ENCODE measurements at places on chromosomes 2 and 18.
A peak's percentile ranks its signal among the peaks of the same experiment; 100 is the strongest.

DNA sequence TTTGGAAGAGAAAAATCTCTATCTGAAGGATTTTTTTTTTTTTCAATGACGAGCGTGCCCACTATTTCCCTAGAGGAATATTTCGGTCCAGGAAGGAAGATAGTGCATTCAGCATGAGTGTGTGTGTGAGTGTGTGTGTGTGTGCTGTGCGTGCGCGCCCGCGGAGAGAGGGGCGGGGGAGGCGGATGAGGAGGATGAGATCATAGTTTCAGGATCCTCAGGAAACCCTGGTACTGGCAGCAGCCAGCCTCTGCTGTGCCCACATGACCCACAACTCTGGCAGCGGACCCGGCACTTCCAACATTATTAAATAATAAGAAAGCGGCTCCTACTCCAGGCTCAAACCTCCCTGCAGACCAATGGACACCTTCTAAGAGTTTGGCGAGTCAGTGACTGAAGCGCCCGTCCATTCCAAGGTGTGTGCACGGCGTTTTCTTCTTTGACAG is 217.0 kb upstream of the DTNA start:
- no peak for DNase-seq

- no peak for DNase-seq
Measured at GRCh38 chr2:3491716-3492474, 27.4 kb downstream of the ADI1 start.

GRCh38 chr2:235497096-235497495 is 3.3 kb downstream of the AGAP1 start:
- no peak for DNase-seq

DNA sequence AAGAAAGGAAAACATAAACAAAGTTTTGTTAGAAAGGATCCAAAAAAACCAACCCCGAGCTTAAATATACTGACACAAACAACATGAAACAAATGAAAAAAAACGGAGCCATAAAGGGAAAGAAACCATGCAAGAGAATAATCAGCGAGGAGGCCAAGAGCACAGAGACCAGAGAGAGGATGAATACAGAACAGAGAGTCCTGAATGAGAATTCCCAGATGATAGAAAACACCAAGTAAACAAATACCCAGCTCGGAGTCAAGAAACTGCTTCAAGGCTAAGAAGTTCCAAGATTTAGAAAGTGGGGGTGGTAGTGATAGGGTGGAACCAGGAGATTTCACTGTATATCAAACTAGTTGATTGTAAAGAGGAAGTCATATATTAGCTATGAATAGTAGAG is 313.3 kb downstream of the OSR1 start:
- no peak for DNase-seq

DNA sequence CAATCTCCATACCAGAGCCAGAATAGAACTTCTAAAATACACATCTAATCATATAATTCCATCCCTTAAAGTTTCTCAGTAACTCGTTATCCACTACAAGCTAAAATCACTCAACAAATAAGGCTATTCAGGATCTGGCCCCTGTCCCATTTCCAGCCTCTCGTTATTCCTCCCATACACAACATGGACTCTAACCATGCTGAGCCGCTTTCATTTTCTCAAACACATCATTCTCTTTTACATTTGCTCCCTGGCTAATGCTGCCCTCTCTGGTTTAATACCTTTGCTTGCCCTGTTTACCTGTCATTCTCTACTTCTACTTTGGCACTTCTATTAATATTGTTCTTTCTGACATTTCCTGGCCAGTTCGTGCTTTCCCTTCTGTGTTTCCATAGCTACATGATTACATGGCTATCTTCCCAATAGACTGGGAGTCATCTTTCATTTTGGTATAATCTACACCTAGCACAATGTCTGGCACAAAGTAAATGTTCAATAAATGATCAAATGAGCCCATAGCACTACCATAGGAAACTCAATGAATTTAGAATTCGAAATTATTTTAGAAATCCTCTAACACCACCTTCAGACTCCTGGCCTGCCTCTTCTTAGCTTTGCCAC is 163.6 kb upstream of the VRK2 start:
- DNase-seq, result no peak

GRCh38 chr18:9910661-9911060 is 3.2 kb upstream of the VAPA start:
- no peak for DNase-seq

DNA sequence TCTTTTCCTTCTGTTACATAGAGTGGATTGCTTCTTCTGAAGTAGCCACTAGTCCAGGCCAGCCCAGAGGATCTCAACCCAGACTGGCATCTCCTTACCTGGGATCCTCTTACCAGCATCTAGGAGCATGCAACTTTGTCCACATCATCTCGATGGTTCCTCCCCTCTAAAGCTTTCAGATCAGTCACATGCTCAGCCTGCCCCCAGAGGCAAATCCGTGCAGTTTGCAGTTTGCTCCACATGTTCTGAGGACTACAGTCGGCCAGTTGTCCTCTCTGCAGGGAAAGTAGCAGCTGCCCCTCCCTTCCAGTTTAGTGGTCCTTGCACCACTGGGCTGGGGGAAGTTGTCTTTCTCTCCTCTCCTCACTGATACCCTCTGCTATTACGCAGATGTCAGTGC is 259.8 kb upstream of the APCDD1 start:
- DNase-seq, result no peak

GRCh38 chr2:71154798-71155197 is 24.4 kb downstream of the MPHOSPH10 start:
- DNase-seq, result peak; percentile 32

DNA sequence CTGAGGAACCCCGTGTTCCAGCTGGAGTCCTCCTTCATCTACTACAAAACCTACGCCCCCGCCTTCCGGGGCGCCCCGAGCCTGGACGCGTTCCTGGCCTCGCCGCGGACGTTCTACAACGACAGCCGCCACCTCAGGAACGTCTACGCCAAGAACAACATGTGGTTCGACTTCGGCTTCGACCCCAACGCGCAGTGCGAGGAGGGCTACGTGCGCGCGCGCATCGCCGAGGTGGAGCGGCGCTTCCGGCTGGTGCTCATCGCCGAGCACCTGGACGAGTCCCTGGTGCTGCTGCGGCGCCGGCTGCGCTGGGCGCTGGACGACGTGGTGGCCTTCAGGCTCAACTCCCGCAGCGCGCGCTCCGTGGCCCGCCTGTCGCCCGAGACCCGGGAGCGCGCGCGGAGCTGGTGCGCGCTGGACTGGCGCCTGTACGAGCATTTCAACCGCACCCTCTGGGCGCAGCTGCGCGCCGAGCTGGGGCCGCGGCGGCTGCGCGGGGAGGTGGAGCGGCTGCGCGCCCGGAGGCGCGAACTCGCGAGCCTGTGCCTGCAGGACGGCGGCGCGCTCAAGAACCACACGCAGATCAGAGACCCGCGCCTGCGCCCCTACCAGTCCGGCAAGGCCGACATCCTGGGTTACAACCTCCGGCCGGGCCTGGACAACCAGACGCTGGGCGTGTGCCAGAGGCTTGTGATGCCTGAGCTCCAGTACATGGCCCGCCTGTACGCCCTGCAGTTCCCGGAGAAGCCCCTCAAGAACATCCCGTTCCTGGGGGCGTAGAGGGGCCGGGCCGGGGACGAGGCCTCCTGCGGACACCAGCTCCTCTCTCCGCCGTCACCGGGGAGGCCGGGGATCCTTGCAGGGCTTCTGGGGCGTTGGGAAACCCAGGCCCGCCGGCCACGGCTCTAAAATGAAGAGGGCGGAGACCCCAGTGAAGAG is 5.3 kb upstream of the NEU4 start:
- peak; percentile 56 for DNase-seq

DNA sequence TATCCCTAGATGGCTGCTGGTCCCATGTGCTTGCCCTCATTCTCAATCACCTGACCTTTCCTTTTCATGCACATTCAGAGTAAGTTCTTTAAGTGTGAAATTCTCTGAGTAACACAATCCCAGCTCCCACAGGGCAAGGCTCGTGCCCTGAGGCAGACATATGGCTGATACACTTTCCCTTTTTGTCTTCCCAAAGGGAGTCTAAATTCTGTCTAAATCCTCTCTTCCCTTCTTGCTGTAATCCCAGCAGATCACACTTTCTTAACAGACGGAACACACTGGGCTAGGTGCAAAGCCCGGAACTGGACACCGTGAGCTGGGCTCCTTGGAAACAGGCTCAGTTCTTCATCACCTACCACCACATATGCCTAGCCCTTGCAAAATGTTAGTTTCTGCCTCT is 147.6 kb downstream of the GALNT14 start:
- no peak for DNase-seq

DNA sequence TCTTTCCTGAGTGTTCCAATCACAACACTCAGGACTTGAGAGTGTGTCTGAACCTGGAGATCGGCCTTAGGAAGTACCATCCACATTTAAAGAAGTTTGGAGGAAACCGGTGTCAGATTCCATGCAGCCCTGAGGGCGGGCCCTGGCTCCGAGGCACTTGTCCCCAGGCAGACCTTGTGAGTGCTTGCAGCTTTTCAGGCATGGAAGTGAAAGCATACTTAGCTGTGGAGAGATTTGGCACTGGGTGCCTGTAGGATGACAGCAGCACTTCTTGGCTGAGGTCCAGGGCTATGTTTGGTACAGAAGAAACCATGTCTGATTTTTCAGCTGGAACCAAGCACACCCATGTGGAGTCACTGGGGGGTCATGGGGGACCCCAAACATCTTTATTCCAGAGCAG is 230.8 kb downstream of the SEPTIN10 start:
- DNase-seq, result no peak

GRCh38 chr2:67642046-67642382 is 244.9 kb downstream of the ETAA1 start:
- no peak for DNase-seq

- no peak for DNase-seq
Measured at GRCh38 chr2:8545695-8546611, 135.9 kb upstream of the ID2 start.

GRCh38 chr2:198534756-198535155 is 730.4 kb downstream of the PLCL1 start:
- no peak for DNase-seq

- peak; percentile 56 for DNase-seq
Measured at GRCh38 chr2:48114256-48114655, 208.0 kb upstream of the FBXO11 start.

DNA sequence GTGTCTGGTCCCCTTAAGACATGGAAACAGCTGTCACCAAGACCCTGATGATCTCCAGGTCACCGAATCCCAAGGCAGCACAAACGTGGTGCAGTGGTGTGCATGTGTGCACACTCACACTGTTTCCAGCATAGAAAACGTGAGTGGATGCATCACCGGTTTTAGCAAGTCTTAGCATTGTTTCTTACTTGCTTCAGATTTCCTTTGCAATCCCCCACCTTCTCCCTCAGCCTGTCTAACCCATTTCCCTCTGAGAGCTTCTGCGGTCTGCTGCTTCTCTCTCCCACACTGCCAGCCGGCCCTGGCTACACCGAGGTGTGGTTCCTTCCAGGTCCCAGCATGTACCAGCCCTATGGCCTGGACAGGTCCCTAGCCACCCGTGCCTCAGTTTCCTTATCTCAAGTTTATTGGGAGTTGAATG is 343.4 kb upstream of the HS6ST1 start:
- DNase-seq, result no peak

DNA sequence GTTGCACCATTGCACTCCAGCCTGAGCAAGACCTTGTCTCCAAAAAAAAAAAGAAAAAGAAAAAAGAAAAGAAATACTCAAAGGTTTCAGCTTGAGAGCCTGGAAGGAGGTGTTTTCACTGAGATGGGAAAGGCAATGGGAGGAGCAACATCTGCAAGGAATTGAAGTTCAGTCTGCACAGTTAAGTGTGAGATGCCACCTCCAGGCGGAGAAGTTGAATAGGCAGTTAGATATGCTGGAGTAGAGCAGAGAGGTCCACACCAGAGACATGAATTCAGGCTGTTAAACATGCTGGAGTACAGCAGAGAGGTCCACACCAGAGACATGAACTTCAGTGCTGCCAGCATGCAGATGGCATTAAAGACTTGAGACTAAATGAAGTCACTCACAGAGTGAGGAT is 41.4 kb upstream of the DTNB start:
- no peak for DNase-seq

- DNase-seq, result no peak
Measured at GRCh38 chr2:193357508-193357907, 1162.8 kb upstream of the TMEFF2 start.

DNA sequence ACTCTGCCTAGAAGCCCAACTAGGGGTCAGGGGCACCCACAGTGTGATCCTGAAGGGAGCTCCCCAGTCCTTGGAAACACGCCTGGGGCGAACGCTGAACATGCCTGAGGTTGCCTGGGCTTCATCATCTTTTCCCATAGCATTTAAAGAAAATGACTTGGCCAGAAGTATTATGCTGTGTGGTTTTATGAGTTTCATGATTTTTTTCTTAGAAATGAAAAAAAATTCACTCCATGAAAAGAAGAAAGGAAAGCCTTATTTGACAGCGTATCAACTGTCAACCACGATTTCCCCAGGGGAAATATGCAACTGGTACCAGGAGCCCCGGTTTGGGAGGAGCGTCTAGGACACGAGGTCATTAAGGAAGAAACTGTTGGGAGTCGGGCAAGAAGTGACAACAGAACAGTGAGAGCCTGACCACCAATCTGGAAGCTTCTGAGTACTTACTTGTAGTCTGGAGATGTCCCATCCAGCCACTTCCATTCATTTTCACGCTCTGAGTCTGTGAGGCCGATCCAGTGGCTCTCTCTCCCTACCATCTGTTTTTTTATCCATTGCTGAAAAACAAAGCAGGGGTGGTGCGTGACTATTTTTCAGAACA is 63.5 kb upstream of the THOC1 start:
- no peak for DNase-seq

Data from activated CD4-positive, alpha-beta T cell treated with anti-CD3 and anti-CD28 coated beads, Interleukin-2, amount 50 U/mL, for 48 hours (primary cell).